Non-pigmented ciliary epithelial cell (primary cell): ENCODE measurements at places on chromosomes 3 and 15.
A peak's percentile ranks its signal among the peaks of the same experiment; 100 is the strongest.

DNA sequence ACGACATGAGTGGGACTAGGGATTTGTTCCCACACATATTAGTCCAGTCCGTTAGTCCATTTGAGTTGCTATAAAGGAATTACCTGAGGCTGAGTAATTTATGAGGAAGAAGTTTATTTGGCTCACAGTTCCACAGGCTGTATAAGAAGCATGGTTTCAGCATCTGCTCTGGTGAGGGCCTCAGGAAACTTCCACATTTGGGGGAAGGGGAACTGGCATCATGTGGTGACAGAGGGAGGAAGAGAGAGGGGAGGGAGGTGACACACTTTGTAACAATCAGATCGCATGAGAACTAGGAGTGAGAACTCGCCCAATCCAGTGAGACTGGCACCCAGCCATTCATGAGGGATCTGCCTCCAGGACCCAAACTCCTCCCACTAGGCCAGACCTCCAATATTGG, 769.9 kb upstream of the ROBO1 start:
- DNase-seq = no peak

DNA sequence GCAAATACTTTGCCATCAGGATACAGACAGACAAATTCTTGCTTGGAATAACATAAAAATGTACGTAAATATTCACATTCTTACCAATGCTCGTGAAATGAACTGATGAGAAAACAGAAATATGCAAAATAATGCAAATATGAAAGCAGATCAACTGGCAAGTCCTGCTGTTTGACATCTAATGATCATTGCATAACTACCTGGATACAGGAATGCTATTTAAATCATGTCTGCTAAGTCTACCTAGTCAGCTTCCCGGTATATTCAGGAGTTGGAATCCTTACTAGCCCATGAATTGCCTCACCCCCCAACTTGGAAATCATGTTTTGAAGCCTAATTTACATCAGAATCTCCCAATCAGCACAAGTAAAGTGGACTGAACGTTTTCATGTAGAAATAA, 230.6 kb downstream of the CHL1 start:
- DNase-seq = no peak

- peak; percentile 22 for DNase-seq
Measured at GRCh38 chr3:43162230-43163084, 56.6 kb upstream of the POMGNT2 start.

DNA sequence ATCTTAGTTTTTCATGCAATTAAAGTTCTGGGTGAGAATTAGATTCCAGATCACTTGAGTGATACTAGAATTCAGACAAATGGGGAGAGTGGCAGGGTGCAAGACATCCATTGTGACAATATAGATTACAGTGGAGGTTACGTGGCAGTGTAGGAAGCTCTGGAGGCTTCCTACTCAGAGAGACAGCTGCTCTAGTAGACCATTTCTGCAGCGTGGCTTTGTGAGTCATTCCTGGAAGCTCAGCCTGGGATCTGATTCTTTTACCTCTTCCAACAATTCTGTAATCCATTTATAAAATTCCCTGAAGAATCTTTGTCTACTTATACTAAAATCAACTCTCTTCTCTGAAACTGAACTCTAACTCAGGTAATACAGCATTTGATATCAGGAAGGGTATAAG, 90.4 kb upstream of the ASB14 start:
- DNase-seq = no peak

DNA sequence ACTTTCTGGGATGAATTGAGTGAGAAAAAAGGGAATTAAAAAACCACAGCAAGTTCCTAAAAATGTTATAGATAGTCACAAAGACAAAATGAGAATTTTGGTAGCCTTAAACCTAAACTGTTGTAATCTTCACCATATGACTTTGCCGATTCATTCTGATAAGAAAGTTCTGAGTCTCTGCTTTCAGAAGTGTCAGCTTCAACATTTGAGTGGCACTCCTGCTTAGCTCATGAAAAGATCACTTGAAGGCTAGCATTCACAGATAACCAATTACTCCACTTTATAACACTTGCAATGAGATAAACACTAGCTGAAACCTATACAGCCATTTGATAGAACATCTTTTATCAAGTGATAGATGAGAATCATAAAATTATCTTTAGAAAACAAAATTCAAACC, 288.1 kb upstream of the POU1F1 start:
- DNase-seq = no peak

- no peak for DNase-seq
Measured at GRCh38 chr3:32959371-32959770, 7.9 kb downstream of the CCR4 start.

DNA sequence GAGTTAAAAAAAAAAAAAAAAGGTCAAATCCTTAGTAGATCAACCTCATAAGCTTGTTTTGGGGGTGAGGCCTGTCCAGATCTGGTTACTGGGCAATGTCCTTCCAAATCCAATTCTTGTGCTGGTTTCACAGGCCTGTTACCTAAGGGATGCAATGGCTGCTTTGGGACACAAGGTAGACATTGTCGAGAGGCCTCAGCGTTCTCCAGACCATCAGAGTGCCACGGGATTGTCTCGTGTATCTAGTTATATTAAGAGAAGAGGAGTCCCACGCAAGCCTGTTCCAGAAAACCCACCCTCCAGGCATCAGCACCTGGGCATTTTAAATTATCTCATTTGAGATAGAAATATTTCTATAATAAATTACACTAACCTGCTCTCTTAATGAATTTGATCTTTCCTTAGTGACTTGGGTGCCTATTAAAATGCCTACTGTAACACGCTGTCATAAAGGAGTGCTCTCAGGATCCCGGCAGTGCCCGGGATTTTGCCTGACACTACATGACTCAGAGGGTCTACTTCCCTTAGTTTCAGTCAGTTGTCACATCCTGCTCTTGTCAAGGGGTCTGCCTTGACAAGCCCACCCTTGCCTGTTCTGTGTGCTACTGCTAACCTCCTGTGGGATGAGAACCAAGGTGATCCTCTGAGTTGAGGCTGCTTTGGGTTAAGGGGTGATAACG, 116.0 kb downstream of the LIPC start:
- no peak for DNase-seq

GRCh38 chr15:38843736-38844590, 279.3 kb upstream of the RASGRP1 start:
- DNase-seq = no peak

DNA sequence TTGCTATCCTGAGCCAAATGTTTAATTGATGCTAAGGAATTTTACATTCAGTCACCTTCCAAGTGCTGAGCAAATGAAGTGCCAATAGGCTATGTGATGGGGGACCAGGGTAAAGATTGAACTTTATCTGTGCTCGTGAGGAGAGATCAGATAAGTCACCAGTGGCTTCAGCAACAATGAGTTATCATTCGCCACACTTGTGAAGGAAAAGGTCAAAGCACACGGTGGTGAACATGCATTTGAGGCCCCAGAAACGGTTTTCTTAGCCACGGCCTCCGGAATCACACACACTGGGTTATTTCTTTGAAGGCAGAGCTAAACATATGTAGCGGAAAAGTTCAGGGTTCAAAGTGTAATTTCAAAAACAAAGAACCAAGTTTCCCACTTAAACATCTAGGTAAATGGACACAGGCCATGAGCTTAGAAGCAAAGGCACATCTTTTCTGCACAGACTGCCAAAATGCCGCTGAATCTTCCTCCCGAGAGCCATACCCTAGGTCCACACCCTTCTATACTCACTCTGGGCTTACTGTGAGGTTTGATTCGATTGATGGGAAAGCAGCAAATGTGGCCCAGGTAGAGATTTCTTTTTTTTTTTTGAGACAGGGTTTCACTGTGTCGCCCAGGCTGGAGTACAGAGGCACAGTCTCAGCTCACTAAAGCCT, 268.5 kb downstream of the SHQ1 start:
- DNase-seq = no peak

- no peak for DNase-seq
Measured at GRCh38 chr3:151234825-151235224, 31.8 kb upstream of the GPR171 start.

GRCh38 chr15:47844437-47844836, 127.1 kb downstream of the SEMA6D start:
- DNase-seq = no peak

DNA sequence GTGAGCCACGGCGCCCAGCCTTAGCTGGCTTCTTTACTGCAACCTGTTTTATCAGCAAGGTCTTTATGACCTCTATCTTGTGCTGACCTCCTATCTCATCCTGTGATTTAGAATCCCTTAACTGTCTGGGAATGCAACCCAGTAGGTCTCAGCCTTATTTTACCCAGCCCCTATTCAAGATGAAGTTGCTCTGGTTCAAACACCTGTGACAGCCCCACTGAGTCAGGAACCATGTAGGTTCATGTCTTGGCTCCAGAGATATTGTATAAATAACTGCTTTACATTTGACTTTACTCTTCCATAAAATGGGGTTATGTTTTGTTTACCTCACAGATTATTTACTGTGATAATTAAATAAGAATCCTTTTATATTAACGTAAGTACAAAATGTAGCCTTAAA, 27.1 kb upstream of the ANO10 start:
- DNase-seq = no peak

DNA sequence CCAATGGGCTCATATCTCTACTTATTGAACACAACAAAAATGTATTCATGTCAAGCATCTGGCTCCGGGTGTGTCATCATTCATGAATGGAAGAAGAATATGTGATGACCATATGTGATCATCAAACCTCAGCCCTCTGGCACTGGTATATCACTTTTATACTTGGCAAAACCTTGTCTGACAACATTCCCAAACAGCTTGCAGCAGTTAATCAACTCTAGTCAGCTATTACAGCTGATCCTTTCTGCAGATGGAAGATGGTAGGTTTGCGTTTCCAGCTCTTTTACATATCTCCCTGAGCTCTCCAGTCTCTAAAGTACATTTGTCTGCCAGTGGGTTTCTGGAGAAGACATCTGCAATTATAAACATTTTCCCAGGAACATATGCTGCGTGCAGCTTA, 6.6 kb downstream of the PLSCR5 start:
- DNase-seq = no peak

DNA sequence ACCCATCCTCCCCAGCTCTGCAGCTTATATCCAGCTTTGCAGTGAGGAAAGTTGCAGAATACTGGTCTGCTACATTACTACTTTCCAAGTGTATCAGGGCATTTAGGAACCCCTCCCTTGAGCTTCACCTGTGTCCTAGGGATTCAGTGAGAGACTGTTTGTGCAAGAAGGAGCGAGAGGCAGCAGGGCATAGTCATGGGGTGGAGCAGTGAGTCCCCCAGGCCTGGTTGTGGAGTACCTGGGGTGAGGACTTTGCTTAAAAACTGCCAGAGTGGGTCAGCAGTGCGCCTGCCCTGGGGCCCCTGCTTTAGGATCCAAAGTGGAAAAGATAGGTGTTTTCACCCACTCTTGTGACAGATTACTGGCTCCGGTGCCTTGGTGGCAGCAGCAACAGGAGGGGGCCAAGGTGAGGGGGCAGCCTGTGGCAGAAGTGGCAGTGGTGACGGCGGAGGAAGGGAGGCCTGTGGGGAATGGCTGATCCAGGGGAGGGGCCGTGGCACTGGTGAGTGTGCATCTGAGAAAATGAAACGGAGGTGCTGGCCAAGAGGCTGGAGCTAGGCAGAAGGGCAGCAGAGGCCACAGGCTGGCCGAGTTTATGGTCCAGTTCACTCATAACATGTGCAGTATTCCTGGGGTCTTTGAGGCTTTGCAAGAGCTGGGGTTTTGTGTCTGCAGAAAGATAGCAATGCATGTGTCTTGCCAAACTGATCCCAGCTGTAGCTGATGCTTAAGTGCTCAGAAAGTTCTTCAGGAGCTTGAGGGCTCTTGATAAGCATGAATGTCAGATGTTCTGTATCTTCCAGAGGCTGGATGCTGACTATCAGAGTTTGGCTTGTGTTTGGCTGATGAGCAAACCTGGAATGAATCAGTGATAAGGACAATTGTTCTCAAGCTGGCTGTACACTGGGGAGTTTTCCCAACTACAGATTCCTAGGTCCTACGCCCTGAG, 43.4 kb downstream of the GOLGA6A start:
- no peak for DNase-seq

- DNase-seq = no peak
Measured at GRCh38 chr3:118932822-118933558, 101.7 kb downstream of the IGSF11 start.

DNA sequence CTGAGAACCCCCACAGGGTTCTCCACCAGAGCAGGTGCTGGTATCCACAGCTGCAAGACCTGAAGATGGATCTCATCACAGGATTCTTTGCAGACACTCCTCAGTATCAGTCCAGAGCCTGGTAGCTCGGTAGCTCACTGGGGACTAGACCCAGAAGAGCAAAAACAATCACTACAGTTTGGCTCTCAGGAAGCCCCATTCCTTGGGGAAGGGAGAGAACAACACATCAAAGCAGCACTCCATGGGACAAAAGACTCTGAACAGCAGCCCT, 22.2 kb downstream of the STRIT1 start:
- DNase-seq = no peak

DNA sequence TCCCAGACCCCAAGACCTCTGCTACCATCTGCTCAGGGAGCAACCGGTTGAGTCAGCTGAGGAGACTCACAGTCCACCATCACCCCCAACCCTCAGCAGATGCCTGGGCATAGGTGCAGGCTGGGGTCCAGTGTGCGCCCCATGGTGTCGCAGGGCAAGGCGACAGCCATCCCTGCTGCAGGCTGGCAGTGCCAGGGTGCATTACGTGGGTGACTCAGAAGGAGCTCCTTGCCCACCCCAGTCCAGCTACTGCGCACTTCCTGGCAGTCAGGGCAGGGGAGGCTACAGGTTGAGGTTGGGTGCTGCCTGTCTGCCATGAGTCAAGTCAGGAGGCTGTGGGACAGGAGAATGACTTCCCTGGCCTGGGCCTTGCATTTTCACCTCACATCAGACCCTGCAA, 33.5 kb downstream of the RASGRF1 start:
- no peak for DNase-seq

GRCh38 chr3:169945313-169945712, 21.3 kb upstream of the SEC62 start:
- DNase-seq = no peak

DNA sequence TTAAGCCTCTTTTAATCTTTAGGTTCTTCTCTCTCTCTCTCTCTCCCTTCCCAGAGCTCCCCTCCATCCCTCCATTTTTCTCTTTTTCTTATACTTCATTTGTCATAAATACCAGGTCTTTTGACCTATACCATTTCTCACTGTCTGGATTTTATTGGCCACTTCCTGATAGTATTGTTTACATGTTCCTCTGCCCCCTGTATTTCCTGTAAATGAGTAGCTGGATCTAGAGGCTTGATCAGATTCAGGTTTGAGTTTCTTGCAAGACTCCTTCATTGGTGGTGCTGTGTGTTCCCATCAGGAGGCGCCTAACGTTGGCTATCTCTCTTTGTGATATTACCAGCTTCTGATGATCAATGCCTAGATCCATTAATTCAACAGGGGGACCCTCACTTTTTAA, 42.2 kb downstream of the DAPK2 start:
- no peak for DNase-seq

- no peak for DNase-seq
Measured at GRCh38 chr15:50127255-50127777, 8.3 kb upstream of the ATP8B4 start.

DNA sequence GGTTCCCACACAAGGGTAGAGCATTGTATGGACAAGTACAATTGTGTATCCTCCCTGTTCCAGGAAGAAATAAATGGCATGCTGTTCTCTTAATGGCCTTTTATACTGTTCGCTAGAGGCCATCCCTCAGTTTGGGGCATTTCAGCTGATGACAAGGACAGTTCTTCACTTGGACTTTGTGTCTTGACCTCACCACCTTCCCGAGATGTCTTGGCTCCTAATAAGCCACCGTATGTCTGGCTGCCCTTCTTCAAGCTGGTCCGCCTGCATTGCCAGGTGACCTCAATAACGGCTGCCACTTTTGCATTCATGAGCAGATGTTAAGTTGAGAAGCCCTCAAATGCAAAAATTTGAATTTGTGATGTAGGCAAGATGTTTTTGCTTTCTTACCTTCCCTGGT, 24.1 kb downstream of the ZBTB38 start:
- no peak for DNase-seq
